ENCODE measurements at places on chromosomes 6 and 20. TPM values are rescaled to one million over a fixed set of nuclear protein-coding genes. Genes with fewer than 3 reads are reported as not detected.

- DNase-seq = no peak
Observed at GRCh38 chr6:163327921-163328320, 86.6 kb upstream of the QKI start.

DNA sequence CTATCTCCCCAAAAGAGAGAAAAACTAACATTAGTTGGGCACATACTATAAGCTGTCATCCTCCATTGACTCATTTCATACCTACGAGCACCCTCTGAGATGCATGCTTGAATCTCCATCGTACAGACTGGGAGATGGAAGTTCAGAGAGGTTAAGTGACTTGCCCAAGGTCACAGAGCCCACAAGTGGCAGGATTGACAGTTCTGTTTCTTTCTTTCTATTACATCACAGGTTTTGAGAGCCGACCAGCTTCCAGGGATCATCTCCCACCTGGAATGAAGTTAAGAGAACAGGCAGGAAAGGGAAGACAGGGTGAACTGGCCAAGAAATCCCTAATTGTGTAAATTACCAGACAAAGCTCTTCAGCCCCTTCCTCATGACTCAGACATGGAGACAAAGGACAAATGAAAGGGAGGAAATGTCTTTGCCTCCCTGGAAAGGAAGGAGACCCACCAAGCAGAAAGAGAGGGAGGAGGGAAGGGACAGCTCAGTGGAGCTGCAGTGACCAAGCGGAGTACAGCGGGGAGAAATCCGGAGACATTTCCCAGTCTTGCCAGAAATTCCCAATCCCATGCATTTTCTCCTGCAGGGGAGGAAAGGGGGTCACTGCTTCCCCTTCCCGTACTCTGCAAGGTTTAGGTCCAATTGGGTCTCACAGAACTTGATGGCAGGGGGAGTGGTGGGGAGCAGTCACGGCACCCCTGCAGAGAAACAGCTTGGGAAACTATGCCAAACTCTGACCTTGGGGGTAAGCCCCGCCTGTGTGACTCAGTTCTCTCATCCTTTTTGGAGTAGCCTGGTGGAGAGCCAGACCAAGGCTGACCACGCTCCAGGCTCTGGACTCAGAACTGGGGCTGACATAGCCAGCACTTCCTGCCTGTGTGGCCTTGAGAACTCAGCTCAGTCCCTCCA lies 154.3 kb downstream of the ANKRD60 start:
- DNase-seq = peak; percentile 32

DNA sequence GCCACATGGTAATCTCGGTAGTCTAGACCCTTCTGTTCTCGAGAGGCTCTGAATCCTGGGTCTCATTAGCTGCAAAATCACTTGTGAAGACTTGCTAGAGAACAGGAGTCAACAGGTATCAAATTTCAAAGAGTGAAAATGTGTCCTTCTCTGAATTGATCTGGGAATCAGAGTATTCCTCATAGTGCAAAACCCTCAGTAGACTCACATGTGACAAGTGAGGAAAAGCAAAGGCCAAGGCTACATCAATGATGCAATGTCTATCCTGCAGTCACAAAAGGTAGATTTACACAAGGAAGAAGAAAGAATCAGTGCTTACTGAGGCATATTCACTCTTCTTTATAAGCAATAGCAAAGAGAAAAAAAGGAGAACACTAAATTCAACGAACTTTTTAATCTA lies 1220.0 kb upstream of the GJE1 start:
- DNase-seq = no peak

The FAM217A gene
- total RNA-seq = 0.09 TPM

The PHACTR3 gene
- total RNA-seq = 6.9 TPM
